Fibroblast of mammary gland (primary cell): ENCODE measurements at places on chromosomes 7 and 10.

- peak; percentile 95 for DNase-seq
Measured at GRCh38 chr7:155166673-155167370, 96.7 kb downstream of the HTR5A start.

GRCh38 chr7:100613412-100614175, 1.3 kb downstream of the MOSPD3 start:
- no peak for DNase-seq

GRCh38 chr10:132820056-132820455, 34.1 kb upstream of the NKX6-2 start:
- DNase-seq = no peak

DNA sequence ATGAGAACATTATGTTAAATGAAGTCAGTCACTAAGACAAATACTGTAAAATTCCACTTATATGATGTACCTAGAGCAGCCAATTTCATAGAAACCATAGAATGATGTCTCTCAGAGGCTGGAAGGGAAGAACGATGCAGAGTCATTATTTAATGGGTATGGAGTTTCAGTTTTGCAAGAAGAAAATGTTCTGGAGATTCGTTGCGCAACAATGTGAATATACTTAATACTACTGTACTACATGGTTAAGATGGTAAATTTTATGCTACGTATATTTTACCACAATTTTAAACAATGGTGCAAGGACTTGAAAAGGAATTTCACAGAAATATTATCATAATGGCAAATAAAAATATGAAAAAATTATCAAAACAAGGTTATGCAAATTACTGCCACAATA, 972.6 kb downstream of the KCNMA1 start:
- DNase-seq = no peak

DNA sequence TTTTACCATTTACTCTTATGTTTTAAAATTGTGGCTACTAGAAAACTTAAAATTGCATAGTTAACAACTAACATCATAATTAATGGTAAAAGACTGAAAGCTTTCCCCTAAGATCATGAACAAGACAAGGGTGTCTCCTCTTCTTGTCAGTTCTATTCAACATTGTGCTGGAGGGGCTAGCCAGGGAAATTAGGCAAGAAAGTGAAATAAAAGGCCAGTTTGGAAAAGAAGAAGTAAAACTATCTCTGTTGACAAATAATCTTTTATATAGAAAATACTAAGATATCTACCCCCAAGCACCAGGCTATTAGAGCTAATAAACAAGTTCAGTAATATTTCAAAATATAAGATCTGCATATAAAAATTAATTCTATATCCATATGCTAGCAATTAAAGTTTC, 46.9 kb upstream of the MXI1 start:
- no peak for DNase-seq

DNA sequence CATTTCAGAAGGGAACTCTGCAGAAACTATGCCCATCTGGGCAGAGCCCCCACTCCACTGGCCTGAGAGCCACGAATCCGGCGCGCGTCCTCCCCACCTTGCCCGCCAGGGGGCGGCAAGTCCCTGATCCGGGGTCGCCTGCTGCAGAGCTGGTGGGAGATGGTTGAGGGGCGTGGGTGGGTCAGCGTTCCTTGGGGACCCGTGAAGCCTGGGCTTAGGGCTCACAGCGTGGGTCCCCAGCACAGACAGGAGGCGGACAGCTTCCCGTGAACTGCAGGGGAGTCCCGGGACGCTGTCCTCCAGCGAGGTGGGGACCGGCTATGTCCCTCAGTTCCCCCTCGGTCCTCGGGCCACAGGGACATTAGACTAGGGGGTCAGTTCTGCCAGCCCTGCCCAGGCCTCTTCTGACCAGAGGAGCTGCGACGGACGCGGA, 585 bp upstream of the POP7 start:
- peak; percentile 63 for DNase-seq

DNA sequence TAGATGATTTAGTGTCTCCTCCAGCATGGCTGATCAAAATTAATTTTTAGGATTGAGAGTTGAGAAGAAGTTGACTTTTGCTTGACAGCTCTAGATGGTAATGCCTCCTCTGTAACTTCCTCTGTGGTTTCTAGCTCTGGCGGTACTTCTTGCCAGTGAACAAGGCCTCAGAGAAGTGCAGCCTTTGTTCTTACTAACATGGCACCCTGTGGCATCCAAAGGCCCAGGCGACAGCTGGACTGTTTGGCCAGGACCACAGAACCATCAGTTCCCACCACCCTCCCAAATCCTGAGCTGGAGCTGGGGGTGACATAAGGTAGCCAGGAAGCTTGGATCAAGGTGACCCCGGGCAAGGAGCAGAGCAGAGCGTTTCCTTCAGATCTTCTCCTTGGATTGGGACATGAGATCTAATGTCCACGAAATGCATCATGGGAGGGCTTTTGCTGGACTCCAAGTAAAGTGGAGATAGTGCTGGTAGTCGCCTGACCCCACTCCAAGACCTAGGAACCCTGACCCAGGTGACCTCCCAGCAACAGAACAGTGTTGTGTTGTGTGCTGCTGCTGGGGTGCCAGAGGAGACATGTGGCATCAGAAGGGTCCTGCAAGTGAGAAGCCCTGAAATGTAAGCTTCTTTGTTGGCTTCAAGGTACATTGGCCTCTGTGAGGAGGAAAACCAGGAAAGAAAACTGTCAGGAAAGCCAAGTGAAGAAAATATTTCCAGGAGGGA, 41.8 kb downstream of the APBB1IP start:
- no peak for DNase-seq

DNA sequence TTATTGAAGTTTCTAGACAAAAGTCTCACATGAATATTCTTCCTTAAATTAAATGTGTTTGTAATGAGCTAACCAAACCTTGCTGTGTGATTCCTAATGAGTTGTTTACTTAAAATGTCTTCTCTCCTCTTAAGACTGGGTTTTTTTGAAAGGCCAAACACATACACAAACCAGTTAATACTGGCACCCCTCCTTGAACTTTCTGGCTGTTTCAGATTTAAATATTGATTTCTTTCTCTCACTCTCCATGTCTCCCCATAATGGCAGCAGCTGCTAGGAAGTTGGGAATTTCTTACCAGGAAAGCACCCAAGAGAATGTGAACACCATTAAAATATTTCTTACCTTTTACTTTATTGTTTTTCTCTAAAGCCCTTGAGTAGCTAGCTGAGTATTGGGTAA, 11.4 kb upstream of the PTN start:
- no peak for DNase-seq

- peak; percentile 59 for DNase-seq
Measured at GRCh38 chr7:130884437-130885417, 150.7 kb upstream of the KLF14 start.

GRCh38 chr10:22833353-22833752, 94.5 kb upstream of the ARMC3 start:
- no peak for DNase-seq

- no peak for DNase-seq
Measured at GRCh38 chr7:5436003-5436678, 12.5 kb upstream of the TNRC18 start.

GRCh38 chr10:61749291-61749690, 86.6 kb downstream of the CABCOCO1 start:
- DNase-seq = no peak

GRCh38 chr7:66359656-66360211, 154.6 kb downstream of the TPST1 start:
- peak; percentile 52 for DNase-seq

DNA sequence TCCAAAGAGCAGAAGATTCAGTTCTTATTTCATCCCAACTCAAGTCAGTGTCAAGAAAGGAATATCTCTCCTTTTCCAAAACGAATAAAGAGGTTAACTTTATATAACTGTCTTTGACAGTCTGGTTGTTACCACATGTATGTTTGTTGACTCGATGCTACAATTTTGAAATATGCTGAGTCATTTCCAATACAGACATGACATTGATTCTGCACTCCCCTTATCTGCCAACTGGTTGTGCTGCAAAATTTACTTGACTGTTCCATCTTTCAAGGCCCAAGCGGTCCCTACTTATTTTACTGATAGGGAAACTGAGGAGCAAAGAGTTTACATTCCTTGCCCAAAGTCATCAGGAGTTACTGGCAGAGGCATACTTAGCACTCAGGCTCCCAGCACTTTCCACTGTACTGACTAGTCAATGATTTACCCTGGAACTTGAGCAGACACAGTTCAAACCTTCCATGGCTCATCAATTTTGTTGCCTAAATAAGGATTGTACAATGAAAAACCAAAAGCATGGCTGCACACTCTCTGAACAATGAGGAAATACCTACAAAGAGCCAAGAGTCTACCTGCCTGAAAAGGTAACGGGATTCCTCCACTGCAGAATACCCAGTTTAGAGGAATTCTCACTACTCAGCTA, 52.8 kb downstream of the ABLIM1 start:
- DNase-seq = peak; percentile 28

DNA sequence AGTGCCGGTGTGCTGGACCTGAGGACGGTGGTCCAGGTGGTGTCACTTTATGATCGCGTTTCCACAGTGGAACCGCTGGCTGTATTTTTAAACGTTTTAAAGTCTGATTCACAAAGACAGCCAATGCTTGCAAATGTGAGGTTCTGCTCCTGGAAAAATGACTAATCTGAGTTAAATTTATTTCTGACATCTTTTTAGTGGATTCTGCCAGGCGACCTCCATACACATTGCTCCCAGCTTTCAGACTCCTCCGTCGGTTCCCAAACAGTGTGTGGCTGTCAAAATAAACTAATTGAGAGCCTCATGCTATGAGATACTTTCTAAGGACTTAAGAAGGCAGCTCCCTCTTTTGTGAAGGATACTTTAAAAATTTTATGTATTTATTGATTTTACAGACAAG, 12.7 kb upstream of the TTYH3 start:
- DNase-seq = peak; percentile 74

DNA sequence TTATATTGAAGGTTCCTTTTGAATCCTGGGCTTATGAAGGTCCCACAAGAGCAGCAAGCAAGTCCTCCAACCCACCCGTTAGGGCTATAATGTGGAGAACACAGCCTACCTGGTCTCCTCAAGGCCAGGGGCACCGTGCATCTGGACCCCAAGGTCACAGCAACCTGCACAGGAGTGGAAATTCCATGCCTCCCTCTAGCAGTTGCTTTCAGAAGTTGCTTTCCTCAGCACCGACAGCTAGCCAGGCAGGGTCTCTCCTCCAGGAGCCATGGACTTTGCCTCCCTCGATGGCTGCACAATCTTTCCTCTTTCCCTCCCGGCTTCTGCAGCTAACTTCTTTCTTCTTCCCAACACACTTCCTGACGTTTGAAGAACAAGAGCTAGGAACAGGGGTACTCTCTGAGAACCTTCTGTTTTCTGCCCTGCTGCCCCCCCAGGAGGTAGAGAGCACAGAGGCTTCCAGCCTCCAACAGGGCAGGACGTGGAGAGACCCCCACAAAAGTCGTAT, 149.8 kb downstream of the PTPN20 start:
- DNase-seq = no peak

- DNase-seq = no peak
Measured at GRCh38 chr10:65544756-65545155, 1381.1 kb upstream of the LRRTM3 start.

GRCh38 chr7:18210377-18210776, 182.7 kb upstream of the PRPS1L1 start:
- no peak for DNase-seq

DNA sequence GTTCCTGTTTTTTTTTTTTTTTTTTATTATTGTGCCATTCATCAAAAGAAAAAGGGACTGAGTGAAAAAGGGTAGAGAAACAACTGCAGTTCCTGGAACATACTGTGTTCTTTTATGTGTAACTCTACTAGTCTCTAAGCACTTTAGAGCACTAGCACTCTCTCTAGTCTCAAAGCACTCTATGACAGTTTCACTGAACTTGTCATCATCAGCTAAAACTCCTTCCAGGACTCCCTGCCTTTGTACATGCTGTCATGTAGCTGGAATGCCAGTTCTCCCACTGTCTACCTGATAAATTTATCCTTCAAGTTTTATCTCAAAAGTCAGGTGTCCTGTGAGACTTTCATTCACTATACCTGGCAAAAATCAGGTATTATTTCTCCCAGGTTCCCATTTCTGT, 146.1 kb downstream of the RNF133 start:
- DNase-seq = no peak

GRCh38 chr10:37289833-37290464, 164.6 kb downstream of the ANKRD30A start:
- peak; percentile 2 for DNase-seq

- no peak for DNase-seq
Measured at GRCh38 chr10:68188835-68189234, 43.1 kb downstream of the ATOH7 start.

DNA sequence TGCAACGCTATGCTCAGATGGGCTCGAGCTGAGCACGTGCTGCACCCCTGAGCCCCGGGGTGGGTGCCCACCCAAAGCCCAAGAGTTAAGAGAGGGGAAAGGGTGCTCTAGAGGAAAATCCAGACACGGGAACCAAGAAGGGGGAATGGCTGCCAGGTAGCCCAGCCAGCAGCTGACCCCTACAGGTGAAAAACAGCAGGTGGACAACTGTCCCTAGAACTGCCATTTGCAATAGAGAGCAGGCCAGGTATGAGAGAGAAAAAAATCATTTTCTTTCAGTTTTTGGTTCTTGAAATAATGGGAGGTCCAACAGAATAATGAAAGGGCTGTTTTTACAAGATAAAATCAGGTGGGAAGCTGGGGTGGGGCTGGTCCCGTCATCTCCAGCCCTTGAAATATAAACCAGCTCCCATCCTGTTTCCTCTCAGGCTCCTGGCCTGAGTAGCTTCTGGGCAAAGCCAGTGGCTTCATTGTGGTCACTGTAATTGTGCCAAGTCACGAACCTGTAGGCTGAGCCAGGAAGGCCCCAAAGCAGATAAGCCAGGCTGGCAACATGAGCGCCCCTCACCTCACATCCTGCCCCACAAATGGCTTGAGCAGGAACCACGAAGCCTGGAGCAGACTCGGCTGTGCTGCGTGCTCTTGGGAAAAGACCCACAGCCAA, 257.8 kb downstream of the SNX10 start:
- DNase-seq = no peak

DNA sequence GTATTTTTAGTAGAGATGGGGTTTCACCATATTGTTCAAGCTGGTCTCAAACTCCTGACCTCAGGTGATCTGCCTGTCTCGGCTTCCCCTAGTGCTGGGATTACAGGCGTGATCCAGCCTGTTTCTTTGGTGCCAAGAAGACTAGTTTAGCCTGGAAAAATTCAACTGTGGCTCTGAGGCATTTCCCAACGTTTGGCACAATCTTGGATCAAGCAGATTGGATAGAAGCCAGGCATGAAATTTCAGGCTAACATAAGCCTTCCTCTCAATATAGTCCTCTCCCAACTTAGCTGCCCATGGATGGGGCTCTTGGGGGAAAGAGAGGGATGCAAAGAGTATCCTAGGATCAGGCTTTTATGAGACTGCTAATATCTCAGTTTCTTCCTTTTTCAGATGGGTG, 53.8 kb downstream of the APBB1IP start:
- DNase-seq = peak; percentile 53

GRCh38 chr7:26298472-26299058, 6.9 kb downstream of the SNX10 start:
- no peak for DNase-seq
